Naive B cell (primary cell): ENCODE measurements at places on chromosomes 12 and 14. TPM values are rescaled to one million over a fixed set of nuclear protein-coding genes. Genes with fewer than 3 reads are reported as not detected.

Gene PLCZ1
- not detected for polyA plus RNA-seq

Gene USP5
- polyA plus RNA-seq, result 35.1 TPM

Gene NGB
- not detected for polyA plus RNA-seq

Gene THAP2
- polyA plus RNA-seq, result 10.1 TPM

Gene PLEKHG7
- 0.08 TPM for polyA plus RNA-seq

Gene CIROP
- polyA plus RNA-seq, result not detected

Gene SSTR1
- polyA plus RNA-seq, result not detected

Gene HELB
- polyA plus RNA-seq, result 5.1 TPM

Gene CLEC4C
- polyA plus RNA-seq, result 1.4 TPM

Gene SLC8A3
- polyA plus RNA-seq, result not detected

Gene BEGAIN
- not detected for polyA plus RNA-seq
